Stomach (tissue), 19 donors: ENCODE measurements at places on chromosomes 7 and 10. TPM values are rescaled to one million over a fixed set of nuclear protein-coding genes. Genes with fewer than 3 reads are reported as not detected.

GRCh38 chr10:108014902-108015177 lies 850.3 kb upstream of the SORCS1 start:
- DNase-seq: no peak

DNA sequence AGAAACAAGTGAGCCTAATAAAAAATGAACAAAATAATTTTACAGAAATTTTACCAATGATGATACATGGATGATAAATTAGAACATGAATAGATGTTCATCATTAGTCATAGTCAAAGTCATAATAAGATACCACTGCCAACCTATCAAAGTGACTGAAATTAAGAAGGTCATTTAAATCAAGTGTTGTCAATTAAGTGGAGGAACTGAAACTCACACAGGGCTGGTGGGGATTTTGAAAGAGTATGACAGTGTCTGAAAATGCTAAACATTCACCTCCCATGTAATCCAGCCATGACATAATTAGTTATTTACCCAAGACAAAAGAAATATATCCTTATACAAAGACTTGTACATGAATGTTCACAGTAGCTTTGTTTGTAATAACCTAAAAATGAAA lies 57.1 kb upstream of the DYNC1I1 start:
- DNase-seq: no peak

DNA sequence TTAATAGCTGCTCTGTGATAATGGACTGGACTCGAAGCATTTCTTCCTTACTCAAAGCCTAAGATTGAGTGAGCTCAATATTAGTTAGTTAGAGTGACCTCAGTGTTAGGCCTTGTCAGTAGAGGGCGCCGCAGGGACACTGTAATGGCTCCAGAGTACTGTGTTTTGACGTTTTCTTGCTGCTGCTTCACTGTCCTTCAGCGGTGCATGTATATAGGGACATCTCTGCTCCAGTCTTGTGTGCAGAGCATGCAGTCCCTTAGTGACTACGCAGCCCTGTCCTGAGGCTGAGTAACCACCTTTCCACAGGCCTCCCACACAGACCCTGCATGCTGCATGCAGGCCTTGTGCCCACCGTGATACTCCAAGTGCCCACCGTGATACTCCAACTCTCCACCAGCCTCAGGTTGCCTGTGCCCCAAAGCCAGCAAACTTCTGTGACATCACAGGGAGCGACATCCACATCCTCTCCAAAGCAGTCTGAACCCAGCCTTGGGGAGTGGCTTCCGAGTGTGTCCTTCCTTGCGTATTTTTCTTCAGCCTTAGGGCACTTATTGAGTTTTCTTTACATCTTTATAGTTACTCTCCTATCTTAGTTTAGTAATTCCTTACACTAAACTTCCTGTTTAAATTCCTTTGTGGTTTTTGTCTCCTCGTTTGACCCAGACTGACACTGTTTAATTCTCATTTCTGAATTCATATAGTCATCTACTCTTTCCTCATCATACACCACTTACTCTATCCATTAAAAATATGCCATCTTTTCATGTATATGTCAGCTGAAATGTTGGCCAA lies 118.2 kb downstream of the JAZF1 start:
- peak; percentile 68 for DNase-seq

DNA sequence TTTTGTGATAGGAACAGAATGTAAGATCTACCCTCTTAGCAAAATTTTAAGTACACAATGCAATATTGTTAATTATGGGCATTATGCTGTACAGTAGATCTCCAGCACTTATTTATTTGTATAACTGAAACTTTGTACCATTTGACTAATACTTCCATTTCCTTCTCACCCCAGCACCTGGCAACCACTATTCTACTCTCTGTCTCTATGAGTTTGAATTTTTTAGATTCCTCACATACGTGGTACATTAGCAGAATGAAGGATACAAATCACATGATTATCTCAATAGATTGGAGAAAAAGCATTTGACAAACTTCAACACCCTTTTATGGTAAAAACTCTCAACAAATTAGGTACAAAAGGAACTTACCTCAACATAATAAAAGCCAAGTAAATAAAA lies 90.3 kb upstream of the DLX6 start:
- DNase-seq: no peak

- DNase-seq: peak; percentile 85
Observed at GRCh38 chr7:38222481-38223096, 44.5 kb downstream of the STARD3NL start.

DNA sequence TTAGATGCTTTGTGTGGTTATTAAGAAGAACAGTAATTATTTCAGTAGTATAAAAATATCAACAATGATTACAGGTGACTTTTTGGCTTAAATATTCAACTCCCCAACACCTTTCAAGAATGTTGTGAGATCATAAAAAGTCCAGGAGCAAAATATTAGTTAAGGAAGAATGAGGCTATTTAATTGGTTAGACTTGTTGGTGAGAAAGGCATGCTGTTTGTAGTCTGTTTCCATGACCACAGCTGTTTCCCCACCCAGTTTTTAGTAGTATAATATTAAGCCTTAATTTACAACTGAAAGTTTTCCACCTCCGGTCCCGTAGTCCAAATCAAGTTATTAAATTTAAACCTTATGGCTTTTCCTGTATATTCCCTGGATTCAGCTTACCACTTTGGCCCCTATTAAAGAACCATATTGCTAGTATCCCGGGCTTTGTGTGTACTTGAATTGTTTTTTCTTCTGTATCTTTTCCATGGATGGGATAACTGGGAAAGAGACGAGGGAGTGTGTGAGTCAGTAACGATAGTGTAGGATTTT lies 133.3 kb downstream of the CELF2 start:
- DNase-seq: peak; percentile 37

- DNase-seq: no peak
Observed at GRCh38 chr10:73522263-73522662, 26.4 kb upstream of the PPP3CB start.

GRCh38 chr7:30285536-30286284 lies 1.3 kb downstream of the ZNRF2 start:
- DNase-seq: peak; percentile 46

GRCh38 chr7:12370249-12370648 lies 33.4 kb downstream of the VWDE start:
- peak; percentile 4 for DNase-seq

DNA sequence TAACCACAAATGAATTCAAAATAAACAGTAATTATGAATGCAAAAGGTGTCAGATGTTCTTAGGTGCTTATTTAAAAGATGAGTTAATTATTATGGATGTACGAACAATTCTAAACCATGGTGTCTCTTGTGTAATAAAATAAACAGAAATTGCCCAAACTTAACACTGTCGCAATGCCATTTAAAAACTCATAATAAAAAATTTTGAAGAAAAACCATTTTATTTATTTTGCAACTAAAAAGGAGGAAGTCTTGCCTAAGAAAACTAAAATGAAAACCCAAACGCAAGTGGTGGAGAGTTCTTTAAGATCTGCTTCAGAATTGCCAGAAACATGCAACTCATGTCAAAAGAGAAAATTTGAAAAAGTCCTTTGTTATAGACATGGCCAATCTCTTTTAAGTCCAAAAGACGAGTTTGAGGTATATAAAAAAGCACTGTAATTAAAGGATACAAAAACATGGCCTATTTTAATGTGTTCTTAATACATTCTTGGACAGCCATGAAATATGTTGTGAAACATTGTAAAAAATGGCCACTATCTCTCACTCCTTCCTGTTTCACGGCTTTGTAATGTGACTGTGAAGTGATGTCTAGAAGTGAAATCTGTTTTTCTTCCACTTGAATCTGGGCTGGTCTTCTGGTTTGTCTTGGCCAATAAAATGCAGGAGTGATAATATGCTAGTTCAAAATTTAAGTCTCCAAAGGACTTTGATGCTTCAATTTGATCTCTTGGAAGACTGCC lies 322.9 kb downstream of the PRPF18 start:
- no peak for DNase-seq

- peak; percentile 91 for DNase-seq
Observed at GRCh38 chr10:119270762-119271366, 63.5 kb downstream of the GRK5 start.

DNA sequence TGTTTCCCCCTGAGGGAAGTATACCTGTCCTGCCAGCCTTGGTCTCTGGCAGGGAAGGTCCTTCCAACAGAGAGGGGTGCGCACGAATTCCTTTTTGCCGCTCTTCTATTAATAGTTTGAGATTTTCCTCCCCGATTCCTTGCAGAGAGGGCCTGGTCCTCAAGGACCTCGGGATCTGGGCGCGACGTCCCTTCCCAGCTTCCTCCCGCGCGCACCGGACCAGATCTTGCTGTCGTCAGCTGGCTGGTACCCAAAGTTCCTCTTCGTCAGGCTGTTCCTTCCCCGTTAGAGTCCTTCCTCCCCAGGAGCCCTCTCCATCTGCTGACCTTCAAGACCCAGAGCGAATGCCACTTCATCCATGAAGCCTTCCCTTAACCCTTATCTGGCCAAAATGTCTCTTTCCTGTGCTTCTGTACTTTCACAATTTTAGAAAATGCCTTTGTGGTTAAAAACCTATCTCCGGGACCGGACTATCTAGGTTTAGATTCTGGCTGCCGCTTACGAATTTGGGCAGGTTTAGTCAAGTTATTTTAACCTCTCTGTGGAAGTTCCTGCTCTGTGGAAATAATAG lies 851 bp upstream of the GOT1 start:
- peak; percentile 74 for DNase-seq

- DNase-seq: no peak
Observed at GRCh38 chr7:129643550-129644170, 32.1 kb downstream of the NRF1 start.

CROT gene
- total RNA-seq: 4.0 TPM

ZNF316 gene
- 62.6 TPM for total RNA-seq

PSD gene
- total RNA-seq: 24.6 TPM

BCAP29 gene
- total RNA-seq: 44.9 TPM

DENND2A gene
- 17.8 TPM for total RNA-seq

NEUROD6 gene
- total RNA-seq: not detected

SPOCK2 gene
- total RNA-seq: 22.2 TPM

ACTL6B gene
- not detected for total RNA-seq
